ENCODE measurements at places on chromosomes 5 and 9.

DNA sequence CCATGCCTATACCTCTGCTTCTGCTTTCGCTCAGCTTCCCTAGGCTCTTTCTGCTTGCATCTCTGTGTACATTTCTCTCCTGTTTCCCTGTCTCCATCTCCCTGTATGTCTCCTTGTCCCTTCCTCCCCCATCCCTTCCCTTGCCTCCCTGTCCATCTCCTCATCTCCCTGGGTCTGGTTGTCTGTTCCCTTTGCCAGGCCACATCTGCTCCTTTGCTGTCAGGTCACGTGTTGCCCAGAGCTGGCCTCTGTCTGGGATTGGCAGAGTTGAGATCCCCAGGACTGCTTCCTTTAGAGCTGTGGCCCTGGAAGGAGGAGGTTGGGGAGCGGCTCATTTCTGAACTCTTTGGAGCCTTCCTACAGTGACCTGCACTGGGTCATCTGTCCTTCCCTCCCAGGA is 31.8 kb upstream of the PTGS1 start:
- DNase-seq, result no peak

DNA sequence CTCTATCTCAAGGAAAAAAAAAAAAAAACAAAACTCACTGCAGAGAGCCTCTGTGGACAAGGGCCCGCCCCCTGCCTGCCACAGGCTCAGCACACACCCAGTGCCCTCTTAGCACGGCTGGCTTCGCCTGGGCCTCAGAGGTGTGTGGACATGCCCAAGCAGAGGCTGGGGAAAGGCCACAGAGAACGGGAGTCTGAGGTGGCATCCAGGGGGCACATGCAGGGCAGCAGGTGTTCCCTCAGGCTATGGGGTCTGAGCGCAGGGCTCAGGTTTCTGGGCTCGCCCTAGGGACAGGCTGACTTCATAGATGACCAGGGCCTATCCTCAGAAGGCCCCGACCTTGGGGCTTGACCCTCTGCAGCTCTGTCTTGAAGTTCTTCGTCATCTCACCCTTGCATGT is 138.7 kb downstream of the ZNF354C start:
- DNase-seq, result no peak

- DNase-seq, result no peak
Observed at GRCh38 chr9:106961623-106962022, 98.7 kb downstream of the ZNF462 start.

DNA sequence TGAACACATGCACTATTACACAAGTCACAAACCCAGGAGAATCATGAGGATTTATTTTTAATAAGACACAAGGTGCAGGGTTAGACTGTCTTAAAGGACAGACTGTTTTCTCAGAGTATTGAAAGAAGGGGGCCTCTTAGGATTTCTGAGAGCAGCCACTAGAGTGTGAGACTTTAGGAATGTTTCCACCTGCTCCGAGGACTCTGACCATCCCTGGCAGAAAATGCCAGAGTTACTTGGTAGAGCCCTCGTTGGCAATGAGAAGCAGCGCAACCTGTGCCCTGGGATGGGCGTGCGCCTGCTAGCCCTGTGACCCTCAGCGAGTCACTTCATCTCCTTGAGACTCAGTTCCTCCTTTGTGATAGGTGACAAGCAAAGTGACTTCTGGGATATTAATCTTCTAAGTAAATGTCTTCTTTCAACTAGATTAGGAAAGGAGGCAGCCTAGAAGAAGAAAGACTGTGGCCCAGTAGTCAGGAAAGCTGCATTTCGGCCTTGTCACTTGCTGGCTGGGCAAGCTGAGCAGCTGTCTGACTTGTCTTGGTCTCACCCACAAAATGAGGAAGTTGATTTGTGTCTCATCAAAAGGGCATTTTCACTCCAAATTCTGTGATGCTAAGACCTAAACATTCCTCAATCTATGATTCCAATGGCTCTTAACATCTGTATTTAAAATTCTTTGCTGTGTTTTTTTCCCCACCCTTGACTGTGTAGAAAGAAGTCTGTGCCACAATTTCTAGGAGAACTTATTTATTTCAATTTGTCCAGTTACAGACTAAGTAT is 60.5 kb downstream of the PTCD2 start:
- DNase-seq, result no peak

- no peak for DNase-seq
Observed at GRCh38 chr5:143938230-143938629, 126.3 kb downstream of the HMHB1 start.

GRCh38 chr9:97875111-97875510 is 22.1 kb downstream of the FOXE1 start:
- DNase-seq, result no peak

GRCh38 chr9:97468658-97469448 is 32.6 kb upstream of the TMOD1 start:
- DNase-seq, result peak; percentile 14

DNA sequence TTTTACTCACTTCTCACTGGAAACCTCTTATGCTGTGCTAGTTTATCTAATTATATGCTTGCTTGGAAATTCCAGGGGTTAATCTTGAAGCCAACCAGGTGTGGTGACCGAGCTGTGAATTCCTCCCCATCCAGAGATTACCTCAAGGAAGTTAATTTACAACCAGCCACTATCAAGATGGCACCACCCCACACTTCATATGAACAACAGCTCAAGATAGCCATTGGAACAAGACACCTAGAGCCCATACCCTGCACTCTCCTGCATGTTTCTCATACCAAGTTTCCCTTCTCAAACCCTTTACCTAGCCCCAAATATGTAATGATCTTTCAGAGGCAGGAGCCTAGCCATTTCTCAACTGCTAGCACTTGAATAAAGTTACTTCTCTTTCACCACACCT is 2156.9 kb upstream of the C9orf72 start:
- no peak for DNase-seq

DNA sequence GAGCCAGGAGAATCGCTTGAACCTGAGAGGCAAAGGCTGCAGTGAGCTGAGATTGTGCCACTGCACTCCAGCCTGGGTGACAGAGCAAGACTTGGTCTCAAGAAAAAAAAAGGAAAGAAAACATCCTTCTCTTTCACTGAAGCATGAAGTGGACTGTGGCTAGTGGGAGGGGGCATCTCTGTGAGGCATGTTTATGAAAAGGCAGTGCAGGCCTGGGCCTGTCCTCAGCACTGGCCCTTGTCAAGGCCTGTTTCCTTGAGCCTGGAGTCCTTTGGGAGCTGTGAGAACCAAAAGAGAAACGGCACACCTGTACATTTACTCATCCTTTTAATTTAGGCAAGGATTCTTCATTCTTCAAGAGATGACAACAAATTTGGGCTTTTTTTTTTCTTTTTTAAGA is 18.3 kb upstream of the FUBP3 start:
- no peak for DNase-seq

Measured in C1 segment of cervical spinal cord (tissue), 14 donors.